ENCODE measurements at places on chromosomes 2 and 18.

DNA sequence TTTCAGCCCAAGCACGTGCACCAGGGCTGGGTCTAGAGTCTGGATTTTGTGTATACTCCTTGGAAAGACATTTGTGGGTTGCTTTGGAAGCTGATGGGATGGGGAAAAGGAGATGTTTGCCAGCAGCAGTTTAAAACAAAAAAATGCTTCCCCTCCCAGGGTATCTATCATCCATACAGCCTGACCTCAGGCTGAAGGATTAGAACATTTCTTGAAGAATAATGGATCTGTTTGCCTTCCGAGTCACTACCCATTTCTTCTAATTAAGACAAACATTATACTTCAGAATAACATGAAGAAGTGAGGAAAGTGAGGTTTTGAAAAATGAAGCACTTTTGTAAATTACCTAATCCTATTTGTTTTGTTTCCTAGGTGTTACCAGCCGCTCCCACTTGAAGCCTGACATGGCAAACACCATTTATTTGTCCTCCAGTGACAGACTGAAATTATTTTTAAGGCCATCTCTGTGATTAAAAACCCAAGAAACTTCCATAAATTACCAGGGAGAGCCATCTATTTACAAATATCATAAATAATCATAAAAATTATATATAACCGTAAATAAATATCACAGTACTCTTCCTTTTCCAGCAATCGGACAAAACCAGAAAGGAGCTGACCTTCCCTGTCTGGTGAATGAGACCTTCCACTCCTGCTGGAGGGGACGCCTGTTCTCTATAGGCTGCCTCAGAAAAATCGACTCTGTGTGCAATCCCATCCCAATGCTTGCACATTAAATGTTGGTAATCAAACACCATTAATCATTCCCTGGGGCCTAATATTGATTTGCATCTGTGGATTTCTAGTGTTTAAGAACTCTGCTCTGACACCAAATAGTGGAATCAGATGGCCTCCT lies 106.8 kb downstream of the C1D start:
- DNase-seq: no peak

GRCh38 chr2:55962915-55963314 lies 39.3 kb upstream of the EFEMP1 start:
- DNase-seq: no peak

DNA sequence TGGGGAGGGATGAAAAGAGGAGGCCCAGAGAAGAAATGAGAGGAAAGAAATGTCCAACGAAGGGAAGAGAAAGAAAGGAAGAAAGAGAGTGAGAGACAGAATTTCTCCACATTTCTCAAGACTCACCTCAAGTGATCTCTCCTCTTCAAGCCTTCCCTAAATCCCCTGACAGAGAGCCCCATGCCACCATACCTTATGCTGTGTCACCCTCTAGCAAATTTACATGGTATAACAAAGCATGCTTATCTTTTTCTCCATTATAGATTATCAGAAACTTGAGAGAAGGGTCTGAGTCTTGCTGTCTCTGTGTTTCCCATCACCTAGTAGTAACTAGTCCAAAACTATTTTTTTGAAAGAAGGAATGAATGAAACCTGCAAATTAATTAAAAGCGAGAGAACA lies 1208.4 kb downstream of the DPP10 start:
- DNase-seq: no peak

- DNase-seq: no peak
These were observed 8.0 kb downstream of the PDCD1 start for GRCh38 chr2:241850544-241851324.

GRCh38 chr2:141582213-141582612 lies 548.6 kb downstream of the LRP1B start:
- DNase-seq: no peak

DNA sequence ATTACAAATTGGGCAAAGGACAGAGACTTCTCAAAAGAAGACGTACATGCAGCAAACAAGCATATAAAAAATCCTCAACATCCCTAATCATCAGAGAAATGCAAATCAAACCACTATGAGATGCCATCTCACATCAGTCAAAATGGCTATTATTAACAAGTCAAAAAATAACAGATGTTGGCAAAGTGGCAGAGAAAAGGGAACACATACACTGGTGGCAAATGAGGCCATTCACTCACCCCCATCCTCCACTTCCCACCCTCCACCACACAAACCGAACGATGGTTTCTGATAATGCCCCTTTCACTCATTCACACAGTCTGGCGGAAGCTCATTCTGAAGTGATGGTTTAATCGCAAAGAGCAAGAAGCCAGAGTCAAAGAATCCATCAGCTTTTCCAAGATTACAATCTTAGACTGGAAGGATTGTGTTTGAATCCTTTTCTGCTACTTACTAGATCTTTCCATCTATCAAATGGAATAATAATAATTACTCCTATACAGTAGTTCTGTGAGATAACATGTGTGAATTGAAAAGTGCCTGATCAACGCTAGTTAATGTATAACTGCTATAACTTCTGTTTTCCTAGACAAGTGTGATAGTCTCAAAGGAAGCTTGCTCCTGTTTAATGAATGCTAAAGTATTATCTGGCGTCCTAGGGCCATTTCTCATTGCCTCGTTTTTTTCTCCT lies 16.9 kb upstream of the CD28 start:
- no peak for DNase-seq

DNA sequence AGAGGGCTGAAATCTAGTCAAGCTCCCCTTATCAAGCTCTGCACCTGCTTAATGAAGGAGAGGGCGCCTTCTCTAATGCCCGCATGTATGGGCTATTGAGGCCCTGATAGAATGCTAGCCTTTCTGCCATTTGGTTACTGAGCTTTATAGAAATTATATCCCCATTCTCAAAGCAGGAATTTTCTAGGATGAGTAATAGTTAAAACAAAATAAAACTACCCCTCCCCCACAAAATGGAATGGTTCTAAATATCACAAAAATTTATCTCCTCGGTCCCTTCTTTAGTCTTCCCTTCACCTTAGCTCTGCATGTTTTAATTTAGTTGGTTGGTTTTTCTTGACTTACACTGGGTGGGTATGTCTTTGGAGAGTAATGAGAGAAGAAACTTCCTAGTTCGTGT lies 37.7 kb downstream of the CD28 start:
- peak; percentile 14 for DNase-seq

DNA sequence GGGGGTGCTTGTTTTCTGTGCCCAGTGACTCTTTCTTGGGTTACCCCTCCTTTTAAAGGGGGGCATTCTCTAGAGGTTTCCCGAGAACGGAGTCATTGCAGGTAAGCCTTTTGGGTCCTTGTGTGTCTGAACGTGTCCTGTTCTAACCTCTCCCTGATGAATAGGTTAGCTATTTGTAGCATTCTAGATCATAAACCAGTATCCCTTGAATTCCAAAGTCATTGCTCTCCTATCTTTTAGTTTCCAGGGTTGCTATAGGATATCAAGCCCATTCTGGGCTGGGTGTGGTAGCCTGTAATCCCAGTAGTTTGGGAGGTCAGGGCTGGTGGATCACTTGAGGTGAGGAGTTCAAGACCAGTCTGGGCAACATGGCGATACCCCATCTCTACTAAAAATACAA lies 65.9 kb upstream of the YWHAQ start:
- no peak for DNase-seq

DNA sequence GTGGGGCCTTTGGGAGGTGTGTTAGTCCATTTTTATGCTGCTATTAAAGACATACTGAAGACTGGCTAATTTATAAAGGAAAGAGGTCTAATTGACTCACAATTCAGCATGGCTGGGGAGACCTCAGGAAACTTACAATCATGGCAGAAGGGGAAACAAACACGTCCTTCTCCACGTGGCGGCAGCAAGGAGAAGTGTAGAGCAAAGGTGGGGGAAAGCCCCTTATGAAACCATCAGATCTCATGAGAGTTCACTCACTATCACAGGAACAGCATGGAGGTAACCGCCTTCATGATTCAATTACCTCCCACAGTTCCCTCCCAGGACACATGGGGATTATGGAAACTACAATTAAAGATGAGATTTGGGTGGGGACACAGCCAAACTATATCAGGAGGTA lies 187.1 kb upstream of the OSR1 start:
- no peak for DNase-seq

DNA sequence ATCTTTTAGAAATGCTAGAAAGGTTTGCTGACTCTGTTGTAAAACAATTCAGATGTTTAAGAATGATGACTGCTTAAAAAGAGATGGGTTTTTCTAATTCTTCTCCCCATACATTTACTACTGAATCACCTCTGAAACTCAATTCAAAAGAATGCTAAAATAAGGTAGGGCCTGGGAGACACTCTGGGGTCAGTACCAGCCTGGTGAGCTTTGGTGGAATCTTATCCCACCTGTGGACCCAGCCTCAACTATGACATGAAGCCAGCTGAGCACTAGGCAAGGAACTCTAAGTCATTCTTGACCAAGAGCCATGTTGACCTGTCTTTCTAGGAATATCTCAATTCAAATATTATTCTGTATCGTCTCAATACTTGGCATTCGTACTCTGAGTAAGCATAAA lies 44.3 kb downstream of the IWS1 start:
- no peak for DNase-seq

DNA sequence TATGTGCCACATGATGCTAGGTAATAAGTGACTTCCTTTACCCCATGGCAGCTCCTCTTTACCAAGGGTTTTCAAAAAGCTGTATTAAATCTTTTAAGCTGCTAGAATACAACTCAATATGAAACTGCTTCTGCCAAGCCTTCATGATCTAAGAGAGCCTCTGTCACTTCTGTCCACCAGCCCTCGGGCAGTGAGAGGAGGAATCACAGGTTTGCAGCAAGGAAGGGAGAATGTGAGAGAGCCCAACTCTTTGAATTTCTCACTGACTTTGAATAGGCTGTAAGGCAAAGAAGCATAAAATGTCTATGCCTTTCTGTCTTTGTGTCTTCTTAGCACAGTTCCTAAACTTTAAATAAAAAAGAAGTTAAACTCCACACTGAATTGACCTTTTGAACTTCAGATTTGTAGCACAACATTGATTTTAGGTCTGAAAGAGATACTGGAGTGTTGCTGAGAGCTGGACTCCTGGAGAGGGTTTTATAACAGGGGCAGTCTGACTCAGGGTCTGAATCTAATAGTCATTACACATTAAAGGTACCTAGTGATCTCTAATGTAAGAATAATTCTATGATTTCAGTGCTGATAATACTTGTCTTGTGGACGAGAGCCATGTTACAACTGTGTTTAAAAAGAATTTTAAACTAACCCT lies 48.1 kb upstream of the SATB2 start:
- DNase-seq: no peak

- no peak for DNase-seq
These were observed 105.6 kb downstream of the XRCC5 start for GRCh38 chr2:216214768-216215167.

All from astrocyte of the spinal cord (primary cell).